ENCODE measurements at places on chromosomes 13 and 19.

GRCh38 chr19:54947381-54947780 lies at the start of gene NLRP7:
Gene NLRP7, minus strand, starts transcription at chr19:54947530.
- DNase-seq, result no peak

DNA sequence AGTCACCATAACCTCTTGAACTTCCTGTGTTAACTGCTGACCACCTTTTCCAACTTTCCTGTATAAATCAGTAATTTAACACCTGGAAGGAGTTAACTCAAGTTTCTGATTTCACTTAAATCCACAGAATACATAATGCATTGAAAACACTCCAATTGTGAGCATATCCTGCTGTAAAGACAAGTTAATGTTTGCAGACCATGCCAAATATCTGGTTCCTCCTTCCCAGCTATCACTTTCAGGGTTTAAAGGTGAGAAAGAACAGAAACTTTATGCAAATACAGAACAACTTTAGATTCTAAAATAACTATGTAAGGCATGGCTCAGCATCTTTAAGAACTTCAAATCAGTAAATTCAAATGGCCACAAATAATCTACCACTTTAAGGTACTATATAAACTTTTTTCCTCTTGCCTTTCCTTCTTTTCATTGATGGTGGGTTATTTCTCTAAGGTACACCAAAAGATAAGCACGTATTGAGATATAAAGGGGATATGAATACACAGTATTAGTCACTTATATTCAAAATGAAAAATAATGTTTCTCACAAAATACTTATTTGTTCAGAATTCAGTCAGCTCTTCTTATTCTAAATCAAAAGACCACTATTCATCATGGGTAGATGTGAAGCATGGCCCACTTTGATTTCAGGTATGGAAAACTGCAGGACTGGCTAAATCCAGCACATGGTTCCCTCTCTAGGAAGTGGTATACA lies 6.6 kb upstream of the TPTE2 start:
- DNase-seq, result no peak

GRCh38 chr19:42206871-42207755 lies 10.4 kb downstream of the DEDD2 start:
- peak; percentile 72 for DNase-seq

- no peak for DNase-seq
Observed at GRCh38 chr13:50377726-50378270, 362.6 kb downstream of the KCNRG start.

GRCh38 chr19:30374539-30374864 lies 2.3 kb downstream of the ZNF536 start:
- no peak for DNase-seq

DNA sequence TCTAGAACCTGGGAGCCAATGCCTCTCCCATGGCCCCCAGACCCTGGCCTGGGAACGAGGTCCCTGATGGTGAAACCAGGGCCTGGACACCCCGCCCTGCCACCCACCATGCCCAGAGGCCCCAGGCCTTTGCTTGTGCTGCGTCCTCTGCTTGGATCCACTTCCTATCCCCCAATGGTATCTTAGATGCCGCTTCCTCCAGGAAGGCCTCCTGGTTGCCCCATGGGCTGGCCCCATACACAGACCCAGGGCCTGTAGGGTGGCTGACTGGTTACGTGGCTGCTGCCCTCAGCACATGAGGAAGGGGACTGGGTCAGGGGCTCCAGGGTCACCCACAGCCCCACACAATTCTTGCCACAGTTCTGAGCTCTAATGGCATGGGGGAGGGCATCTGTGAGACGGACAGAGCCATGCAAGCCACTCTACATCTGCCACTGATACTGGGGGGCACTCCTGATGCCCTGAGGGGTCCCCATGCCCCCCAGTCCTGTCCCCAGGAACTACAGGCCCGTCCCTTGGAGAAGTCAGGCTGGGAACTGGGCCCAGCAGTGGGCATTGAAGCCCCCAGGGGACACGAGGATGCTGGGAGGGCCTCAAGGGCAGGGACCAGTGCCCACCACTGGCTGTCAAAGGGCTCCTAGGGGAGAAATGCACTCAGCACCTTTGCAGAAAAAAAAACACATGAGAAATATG lies 5.0 kb downstream of the RPL36 start:
- DNase-seq, result no peak

- DNase-seq, result peak; percentile 89
Observed at GRCh38 chr19:2060884-2061494, 9.9 kb upstream of the MKNK2 start.

DNA sequence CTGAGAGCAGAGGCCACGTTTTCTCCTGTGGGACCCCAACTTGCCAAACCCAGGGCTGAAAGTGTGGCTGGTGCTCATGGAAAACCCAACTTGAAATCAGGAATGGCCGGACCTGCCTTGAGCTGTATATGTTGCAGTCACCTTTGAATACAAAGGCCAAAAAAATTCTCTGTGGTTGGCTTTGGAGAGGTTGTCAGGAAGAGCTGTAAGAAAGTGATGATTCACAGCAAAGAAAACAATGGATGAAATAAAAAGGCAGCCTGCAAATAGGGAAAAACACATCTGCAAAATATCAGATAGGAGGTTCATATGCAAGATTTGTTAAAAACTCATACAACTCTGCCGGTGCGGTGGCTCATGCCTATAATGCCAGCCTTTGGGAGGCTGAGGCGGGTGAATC lies 715.8 kb downstream of the UQCRFS1 start:
- no peak for DNase-seq

DNA sequence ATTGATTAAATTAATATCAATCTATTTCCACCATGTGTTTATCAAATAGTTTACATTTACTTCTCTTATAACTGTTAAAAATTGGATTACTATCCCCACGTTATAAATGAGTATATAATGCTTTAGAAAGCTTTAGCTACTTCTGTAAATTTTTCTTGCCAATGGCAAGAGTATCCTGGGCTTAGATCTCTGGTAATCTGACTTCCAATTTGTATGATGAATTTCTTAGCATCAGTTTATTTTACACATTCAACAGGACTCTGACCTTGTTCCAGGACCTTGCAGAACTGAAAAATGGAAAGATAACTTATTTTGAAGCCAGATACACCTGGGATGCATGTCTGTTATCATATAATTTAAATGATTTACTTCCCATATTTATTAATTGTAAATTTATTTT lies 2759.4 kb downstream of the PCDH9 start:
- DNase-seq, result no peak

DNA sequence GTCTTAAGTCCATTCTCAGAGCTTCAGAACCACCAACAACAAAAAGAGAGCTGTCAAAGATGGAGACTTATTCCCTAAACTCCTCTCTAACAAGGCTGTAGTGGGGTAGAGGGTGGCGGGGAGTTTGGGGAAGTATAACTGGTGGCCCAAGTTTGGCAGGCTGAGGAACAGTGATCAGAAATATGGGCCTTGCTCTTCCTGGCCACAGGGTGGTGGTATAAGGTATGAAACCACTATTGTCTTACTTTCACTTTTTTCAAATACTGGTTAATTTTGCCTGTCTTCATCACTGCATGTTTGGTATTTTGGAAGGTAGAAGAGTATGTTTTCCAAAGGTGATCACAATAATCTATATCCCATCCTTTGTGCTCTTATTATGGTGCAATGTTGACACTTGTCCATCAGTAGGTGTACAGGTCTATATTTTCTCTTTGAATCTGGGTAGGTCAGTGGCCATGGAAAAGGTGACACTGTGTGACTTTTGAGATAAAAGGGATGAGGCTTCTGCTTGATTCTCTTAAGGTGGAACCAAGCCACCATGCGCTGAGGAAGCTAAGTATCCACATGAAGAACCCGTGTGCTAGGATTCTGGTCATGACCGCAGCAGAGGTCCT lies 23.2 kb upstream of the GPC5 start:
- peak; percentile 30 for DNase-seq

- DNase-seq, result no peak
Observed at GRCh38 chr19:38528213-38528755, 89.5 kb downstream of the MAP4K1 start.

DNA sequence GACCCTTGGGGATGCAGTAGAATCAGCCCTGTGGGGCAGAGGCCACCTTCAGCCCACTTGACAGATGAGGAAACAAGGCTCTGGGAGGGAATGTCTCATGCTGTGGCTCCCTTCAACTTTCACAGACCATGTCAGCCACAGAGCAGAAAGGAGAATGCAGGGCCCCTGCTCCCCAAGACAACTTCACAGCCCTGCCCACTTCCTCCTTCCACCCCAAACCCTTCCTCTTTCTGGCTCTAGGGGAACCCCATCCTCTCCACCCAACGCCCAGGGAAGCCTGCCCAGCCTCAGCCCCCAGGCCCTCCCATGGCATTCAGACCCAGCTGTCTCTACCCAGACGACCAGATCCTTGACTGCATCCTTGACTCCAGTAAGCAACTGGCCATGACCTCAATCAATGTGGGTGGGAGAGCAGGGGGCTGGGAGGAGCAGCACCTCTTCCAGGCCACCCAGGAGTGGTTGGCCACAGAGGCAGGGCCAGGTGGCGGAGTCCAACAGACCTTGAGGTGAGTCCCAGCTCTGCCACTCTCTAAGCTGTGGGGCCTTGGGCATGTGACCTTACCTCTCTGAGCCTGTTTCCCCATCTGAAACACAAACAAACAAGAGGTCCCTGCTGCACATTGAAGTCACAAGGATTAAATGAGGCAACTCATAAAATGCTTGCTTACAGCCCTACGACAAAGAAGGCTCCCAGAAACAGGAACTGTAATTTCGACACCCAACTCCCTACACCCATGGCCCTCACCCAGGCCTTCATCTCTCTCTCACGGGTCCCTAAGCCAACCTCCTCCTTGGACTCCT lies 15.8 kb downstream of the DEDD2 start:
- no peak for DNase-seq

GRCh38 chr13:75326173-75327134 lies 155.5 kb downstream of the TBC1D4 start:
- peak; percentile 32 for DNase-seq

DNA sequence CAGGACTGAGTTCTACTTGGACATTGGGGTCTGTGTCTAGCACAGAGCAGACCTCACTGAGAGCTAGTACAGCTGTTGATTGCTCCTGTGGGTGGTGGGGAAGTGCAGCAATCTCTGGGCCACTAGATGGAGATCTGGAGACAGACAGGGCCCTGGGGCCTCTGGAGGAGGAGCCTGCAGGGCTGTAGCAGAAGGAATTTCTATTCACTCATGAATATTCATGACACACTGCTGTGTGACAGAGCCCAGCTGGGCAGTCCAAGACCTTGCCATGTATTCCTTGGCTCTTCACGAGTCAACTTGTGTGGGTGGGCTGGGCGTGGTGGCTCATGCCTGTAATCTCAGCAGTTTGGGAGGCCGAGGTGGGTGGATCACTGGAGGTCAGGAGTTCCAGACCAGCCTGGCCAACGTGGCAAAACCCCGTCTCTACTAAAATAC lies 37.5 kb downstream of the SUGP2 start:
- peak; percentile 93 for DNase-seq

DNA sequence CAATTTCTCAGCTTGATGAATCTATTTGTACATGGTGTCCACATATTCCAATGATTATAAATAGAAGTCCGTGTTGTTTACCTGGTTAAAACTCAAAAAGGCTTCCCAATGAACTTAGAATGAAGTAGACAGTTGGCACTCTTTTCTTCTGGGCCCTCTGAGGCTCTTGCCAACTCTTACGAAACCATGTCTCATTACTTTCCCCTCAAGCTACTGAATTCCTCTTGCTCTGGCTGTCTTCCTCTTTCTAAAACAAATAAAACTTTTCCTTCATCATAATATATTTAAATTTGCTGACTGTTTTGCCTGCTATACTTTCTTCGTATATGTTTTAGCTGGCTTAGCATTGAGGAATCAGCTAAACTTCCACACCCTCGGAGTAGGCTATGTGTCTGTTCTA lies 139.7 kb downstream of the SLITRK6 start:
- peak; percentile 66 for DNase-seq

DNA sequence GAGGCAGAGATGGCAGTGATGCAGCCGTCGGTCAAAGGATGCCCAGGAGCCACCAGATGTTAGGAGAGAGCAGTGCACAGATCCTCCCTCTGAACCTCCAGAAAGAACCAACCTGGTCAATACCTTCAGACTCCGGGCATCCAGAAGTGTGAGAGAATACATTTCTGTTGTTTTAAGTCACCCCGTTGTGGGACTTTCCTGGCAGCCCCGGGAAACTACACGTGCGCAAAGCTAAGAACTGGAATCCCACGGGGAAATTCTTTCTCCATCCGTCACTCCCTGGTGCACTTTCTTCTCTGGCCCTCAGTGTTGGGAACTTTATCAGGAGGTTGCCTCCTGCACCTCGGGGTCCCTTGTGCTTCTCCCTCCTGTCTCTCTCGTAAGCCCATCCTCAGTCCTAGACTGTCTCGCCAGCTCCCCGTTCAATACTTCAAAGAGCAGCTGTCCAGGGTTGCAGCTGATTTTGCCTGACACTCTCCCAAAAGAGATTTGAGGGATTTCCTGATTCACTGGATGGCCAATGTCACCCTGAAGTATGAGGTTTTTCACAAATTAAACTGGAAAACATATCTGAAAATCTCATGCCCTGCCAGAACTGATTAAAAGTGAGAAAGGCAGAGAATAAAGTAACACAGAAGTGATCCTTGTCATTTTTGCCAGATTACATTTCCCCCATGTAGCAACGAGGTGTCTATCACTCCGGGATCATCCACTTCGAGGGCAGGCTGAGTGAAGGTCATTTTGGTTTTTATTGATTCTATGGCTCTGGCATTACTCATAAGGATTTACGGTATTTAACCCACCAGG lies 136.8 kb downstream of the DCT start:
- no peak for DNase-seq

DNA sequence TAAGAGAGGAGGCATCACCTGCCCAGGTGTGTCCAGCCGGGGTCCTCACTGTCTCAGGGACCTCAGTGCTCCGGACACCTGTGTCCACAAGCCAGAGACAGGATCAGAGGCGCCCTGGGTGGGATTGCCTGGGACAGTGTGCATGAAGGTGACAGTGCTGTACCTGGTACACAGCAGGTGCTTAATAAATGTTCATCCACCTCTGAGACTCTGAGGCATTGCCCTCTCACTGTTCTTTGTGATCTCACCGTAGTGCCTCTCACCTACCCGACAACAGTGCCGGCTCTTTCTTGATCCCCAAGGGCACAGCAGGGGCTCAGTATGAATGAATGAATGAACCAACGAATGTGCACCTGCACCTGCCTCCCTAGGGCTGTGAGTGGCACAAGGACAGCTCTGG lies 9.2 kb downstream of the RDH13 start:
- DNase-seq, result no peak

DNA sequence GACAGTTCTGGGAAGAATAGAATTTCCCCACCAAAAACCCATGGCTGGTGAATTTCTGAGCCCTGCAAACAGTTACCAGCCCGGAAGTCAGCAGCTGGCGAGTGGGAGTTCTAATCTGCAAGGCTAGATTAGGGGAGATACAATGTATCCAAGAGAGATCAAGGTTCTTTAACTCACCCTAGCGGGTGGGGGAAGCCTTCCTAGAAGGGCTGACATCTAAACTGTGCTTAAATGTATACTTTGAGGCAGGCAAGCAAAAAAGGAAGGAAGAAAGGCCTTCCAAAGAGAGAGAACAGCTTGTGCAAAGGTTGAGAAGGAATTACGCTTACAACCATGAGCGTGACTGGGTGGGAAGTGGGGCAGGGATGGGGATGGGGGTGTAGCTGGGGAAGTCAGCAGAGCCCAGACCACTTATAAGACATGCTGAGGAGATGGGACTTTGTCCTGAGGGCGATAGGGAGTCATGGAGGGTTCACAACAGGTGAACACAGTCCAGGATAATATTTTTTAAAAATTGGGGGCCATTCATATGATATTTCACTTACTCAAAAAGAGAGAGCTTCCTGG lies 20.8 kb upstream of the ZNRF4 start:
- peak; percentile 39 for DNase-seq

GRCh38 chr19:30154410-30154809 lies 212.4 kb downstream of the URI1 start:
- no peak for DNase-seq
